Peyer's patch (tissue), 4 donors: ENCODE measurements at places on chromosomes 1 and 21. TPM values are rescaled to one million over a fixed set of nuclear protein-coding genes. Genes with fewer than 3 reads are reported as not detected.

MATN1 gene
- total RNA-seq = not detected

DNA sequence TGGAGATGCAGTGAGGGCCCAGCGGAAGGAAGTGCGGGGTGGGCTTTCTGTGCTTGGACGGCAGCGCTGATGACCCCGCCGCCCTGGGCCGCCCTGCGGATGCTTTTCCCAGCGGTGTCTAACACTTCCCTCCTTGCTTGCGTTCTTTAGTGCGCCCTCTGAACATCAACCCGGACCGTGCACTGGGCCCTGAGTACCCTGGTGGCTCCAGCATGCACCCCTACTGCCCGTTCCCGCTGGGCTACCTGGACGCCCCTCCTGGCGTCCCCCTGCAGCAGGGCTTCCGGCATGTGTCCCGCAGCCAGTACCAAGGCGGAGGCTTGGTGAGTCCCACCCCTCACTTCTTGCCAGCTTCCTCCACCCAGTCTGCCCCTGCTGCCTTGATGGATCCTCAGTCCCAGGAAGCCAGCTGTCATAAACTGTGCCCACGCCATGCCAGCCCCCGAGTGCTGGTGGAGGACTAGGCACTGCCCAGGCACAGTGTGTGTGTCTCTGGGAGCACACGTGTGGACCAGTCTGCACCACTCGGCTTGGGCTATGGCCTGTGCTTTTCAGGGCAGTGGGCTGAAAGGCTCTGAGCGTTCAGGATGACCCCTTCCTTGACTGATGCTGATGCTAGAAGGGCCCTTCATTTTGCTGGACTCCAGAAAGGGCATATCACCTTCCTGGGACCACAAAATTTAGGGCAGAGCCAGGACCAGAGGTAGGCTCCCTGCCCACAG lies 2.3 kb downstream of the DMRTB1 start:
- no peak overlapping the region for H3K4me3 ChIP-seq
- H3K4me1 ChIP-seq = no peaks in the 10 kb centered on the region
- H3K36me3 ChIP-seq = no peaks in the 10 kb centered on the region
- H3K27me3 ChIP-seq = no peaks in the 10 kb centered on the region
- H3K27ac ChIP-seq = no peak overlapping the region
- DNase-seq = no peak

EXTL1 gene
- total RNA-seq = not detected

CR1L gene
- total RNA-seq = not detected

- no peaks in the 10 kb centered on the region for H3K36me3 ChIP-seq
- H3K27me3 ChIP-seq = no peaks in the 10 kb centered on the region
- no peak overlapping the region for H3K27ac ChIP-seq
- no peaks in the 10 kb centered on the region for H3K4me1 ChIP-seq
Measured at GRCh38 chr1:33039840-33040239, 3.2 kb upstream of the AK2 start.
